ENCODE measurements at places on chromosomes 4 and X. TPM values are rescaled to one million over a fixed set of nuclear protein-coding genes. Genes with fewer than 3 reads are reported as not detected.

- DNase-seq = no peak
- no peak overlapping the region for H3K27ac ChIP-seq
Observed at GRCh38 chrX:149374751-149375150, 130.4 kb downstream of the IDS start.

DNA sequence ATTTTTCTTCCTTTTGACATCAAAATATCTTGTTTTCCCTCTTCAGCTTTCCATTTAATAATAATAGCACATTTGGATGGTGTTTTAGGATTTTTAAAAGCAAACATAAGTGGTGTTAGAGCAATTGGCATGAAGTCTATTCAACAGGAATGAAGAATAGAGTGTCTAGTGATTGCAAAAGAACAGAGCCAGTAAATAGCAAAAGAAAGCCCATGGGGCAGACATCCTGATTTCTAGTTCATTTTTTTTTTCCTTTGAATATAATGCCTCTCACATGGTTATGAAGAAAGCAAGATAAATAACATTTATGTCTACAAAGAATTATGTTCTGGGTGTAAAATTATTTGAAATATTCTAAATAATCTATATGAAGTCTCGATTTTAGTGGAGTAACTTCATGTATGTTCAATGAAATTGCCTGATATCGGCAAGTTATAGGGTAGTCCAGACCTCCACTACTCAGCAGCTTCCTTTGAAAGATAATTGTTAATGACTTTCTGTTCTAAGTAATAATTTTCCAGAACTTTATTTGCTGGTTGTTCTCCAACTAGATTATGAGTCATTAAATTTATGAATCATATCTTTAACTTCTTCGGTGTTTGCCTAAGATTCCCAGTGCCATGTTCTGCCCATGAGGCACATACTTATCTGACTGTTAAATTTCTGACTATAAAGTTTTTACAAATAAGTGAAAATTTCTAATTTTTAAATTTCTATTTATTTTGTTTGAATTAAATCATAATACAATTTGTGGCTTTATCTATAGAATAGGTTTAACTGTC is 587.9 kb downstream of the TLL1 start:
- no peaks in the 10 kb centered on the region for H3K4me1 ChIP-seq
- H3K4me3 ChIP-seq = no peak overlapping the region
- H3K27ac ChIP-seq = no peak overlapping the region

GRCh38 chrX:110795645-110796406 is at the start of gene CHRDL1:
Gene CHRDL1 (minus strand): TSS chrX:110795817. CDS start chrX:110792181, 3,636 bp downstream.
- peaks cover 9% of the 10 kb centered on the region for H3K27me3 ChIP-seq
- H3K27ac ChIP-seq = no peak within 1 kb of the TSS
- peaks cover 2% of the 10 kb centered on the region for H3K4me1 ChIP-seq
- peak within 1 kb of the TSS; percentile 46 for H3K4me3 ChIP-seq
- DNase-seq = no peak

GRCh38 chr4:15037923-15038541 is 35.8 kb downstream of the CPEB2 start:
- no peak overlapping the region for H3K4me3 ChIP-seq
- H3K27me3 ChIP-seq = no peaks in the 10 kb centered on the region
- H3K27ac ChIP-seq = no peak overlapping the region
- H3K36me3 ChIP-seq = peaks cover 52% of the 10 kb centered on the region
- DNase-seq = no peak
- H3K4me1 ChIP-seq = no peaks in the 10 kb centered on the region

- H3K4me1 ChIP-seq = no peaks in the 10 kb centered on the region
- DNase-seq = no peak
- no peak overlapping the region for H3K4me3 ChIP-seq
- no peak overlapping the region for H3K27ac ChIP-seq
- H3K27me3 ChIP-seq = no peaks in the 10 kb centered on the region
Observed at GRCh38 chr4:46316215-46316614, 73.7 kb downstream of the GABRA2 start.

Gene BEX1
- not detected for total RNA-seq
